ENCODE measurements at places on chromosomes 2 and 18.

DNA sequence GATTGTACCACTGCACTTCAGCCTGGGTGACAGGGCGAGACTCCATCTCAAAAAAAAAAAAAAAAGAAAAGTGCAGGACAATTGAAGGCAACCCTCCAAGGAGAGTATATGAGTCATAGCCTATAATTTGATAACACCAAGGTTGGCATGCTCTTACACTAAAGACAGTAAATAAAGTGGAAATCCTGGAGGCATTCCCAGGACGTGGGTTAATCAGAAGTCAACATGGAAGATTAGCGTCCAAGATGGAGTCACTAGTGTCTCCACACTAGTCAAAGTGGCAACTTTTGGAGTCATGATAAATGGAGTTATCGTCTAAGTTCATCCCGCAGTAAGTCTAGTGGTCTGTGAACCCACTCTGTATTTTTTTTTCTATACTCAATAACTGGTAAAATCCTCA, 21.2 kb upstream of the UGGT1 start:
- no peak for DNase-seq

- no peak for DNase-seq
Observed at GRCh38 chr2:215653344-215654030, 217.6 kb upstream of the FN1 start.

DNA sequence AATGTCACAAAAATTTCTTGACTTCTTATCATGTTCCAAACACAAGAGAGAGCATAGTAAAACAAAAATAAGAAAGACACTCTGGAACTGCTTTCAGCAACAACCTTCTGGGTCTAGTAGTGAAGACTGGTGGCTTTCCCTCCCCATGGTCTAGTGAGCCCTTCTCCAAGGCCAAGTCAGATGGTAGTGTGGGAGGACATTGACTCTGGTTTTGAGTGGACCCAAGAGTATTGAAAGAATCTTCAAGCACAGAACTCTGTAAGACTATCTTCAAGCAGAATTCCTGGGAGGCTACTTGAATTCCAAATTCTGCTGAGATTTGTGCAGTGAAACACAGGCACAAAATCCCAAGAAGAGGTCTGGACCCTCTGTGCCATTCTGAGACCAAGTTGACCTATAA, 21.1 kb downstream of the ANTXR1 start:
- DNase-seq, result no peak

DNA sequence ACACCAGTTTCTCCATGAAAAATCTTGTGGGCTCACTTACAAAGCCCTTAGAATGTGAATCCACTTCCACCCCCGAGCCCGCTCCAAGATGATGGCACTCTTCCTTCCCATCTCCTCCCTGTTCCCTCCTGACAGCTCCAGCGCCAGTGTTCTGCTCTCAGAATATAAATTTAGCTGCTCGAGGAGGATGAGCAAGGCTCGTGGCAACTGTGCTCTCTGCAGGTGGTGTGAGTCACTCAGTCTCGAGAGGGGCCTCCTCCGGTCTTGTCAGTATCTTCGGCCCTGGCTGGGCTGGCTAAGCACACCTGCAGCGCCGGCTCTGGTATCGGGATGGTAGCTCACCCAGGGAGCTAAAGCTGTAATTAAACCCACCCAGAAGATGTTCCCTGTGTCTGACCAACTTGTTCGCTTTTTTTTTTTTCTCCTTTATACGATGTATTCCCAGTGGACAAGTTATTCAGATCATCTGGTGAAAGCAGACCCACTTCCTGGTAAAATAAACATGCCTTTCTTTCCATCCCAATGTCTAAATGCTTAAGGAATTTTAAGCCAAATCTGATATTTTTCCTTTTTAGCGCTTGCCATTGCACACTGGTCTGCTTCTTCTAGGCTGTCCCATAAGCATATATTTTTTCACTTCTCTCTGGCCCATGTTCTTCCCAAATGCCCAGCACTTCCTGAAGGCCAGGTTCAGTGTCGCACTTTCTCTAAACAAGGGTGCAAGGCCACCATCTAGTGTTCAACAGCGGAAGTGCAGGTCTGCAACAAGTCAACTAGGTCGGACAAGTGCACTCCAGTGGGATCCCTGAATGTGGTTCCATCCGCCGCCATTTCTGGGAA, 31.4 kb upstream of the YPEL5 start:
- peak; percentile 50 for DNase-seq

- DNase-seq, result no peak
Observed at GRCh38 chr18:6610466-6610865, 119.0 kb upstream of the ARHGAP28 start.

- peak; percentile 26 for DNase-seq
Observed at GRCh38 chr2:112712903-112713584, 7.8 kb upstream of the NT5DC4 start.

DNA sequence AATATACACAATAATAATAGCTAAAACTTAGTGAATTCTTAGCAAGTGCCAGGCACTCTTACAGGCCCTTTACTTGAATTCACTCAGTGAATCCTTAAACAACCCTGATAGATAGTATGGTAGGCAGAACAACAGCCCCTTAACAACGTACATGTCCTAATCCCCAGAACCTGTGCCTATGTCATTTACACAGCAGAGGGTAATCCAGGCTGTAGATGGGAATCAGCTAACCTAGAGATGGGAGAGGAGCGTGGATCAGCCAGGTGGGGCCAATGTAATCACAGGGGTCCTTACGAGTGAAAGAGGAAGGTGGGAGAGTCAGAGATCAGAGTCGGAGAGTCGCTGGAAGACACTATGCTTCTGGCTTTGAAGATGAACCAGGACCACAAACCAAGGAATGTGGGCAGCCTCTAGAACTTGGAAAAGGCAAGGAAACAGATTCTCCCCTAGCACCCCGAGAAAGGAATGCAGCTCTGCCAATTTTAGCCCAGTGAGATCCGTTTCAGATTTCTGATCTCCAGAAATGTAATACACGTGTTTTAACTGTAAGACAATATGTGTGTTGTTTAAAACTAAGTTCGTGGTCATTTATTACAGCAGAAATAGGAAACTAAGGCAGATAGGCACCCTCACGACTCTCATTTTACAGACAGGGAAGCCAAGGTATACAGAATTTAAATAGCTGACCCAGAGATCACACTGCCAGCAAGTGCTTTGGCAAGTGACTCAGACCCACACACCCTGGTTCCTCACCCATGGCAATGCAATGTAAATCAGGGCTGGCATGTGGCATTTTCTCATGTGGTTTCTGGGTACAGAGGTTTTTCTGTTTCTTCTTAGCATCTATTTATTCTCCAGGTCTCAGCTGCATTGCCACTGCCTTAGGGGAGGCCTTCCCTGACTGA, 68.9 kb downstream of the DOCK10 start:
- no peak for DNase-seq

- DNase-seq, result no peak
Observed at GRCh38 chr2:176579608-176580007, 310.4 kb downstream of the MTX2 start.

- DNase-seq, result no peak
Observed at GRCh38 chr18:23983112-23983511, 31.4 kb upstream of the TTC39C start.

DNA sequence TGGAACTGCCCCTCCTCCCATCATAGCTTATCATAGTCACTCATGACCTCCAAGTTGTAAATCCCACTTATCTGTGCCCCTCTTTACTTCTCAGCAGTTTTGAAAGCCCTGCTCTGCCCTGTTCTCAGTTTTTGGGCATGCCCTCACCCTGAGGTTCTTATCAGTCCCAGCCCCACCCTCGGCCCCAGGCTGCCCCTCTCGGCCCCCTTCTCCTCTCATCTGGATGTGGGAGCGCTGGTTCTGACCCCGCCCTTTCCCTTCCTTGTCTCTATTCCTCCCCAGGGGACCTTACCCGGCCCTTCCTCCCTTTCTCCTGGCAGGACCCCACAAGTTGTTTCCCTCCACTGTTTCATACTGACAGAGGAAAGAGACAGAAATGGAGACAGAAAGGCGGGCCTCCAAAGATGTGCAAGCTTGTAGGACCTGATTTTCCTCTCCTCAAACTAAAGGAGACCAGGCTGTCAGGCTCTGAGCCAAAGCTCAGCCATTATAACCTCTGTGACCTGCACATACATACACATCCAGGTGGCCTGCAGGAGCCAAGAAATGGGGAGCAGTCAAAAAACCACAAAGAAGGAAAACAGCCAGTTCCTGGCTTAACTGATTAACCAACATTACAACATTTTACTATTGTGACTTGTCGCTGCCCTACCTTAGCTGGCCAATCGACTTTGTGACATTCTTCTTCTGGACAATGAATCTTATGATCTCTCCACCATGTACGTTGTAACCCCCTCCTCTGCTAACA, 171.0 kb upstream of the HS6ST1 start:
- no peak for DNase-seq

GRCh38 chr2:172884336-172884735, 148.7 kb downstream of the RAPGEF4 start:
- no peak for DNase-seq

GRCh38 chr2:6966446-6966940, 49.3 kb downstream of the RNF144A start:
- DNase-seq, result no peak

DNA sequence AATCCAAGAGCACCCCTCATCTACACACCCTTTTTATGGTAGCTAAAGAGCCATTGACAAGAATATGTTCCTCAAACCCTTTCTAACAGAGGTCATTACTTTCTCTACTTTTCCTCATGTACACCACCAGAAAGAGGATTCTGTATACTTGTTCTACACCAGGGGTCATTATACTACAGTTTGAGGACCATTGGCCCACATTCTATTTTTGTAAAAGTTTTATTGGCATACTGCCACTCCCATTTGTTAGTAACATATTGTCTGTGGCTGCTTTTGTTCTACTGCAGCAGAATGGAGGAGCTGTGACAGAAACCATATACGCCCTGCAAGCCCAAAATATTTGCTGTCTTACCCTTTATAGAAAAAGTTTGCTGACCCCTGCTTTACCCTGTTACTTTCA, 14.3 kb downstream of the HTR2B start:
- DNase-seq, result no peak

DNA sequence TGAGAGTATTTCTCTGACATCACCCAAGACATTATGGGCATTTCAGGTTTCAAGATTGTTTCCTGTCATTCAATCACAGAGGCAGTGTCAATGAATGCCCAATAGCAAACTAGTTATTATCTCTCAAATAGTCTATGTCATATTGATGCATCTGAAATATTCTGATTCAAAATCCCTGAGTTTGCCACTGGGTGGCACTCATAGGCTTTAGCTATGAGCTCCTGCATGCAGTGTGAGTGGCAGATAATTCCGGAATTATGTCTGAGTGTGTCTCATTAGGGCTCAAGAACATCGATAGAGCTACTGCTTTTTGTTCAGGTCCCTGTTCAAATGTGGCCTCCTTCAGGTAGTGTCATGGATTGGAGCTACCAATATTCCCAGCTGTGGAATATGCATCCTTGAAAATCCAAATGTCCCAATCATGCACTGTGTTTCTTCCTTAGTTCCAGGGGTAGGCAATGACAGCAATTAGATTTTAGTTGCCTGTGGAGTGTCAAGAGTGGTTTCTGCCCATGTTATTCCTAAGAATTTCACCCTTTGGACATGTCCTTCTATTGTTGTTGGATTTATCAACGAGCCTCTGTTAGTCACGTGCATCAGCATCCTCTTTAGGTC, 7.8 kb upstream of the OR6B3 start:
- peak; percentile 24 for DNase-seq

DNA sequence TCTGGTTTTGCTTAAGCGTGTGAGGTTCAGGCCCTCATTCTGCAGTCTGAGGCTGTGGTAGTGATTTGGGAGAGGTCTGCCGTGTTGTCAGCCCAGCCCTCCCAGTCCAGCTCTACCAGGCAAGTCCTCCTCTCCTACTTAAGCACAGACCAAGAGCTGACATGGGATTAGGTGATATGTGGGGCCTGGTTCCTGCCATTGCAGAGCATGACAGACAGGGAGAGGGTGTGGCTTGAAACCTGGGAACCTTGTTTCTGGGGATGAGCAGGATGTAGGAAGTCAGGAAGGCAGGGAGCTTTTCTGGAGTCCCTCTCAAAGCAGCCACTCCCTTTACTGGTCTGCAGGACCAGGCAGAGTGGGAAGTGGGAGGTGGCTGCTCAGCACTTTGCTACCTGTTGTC, 38.6 kb downstream of the PTPRM start:
- DNase-seq, result no peak

DNA sequence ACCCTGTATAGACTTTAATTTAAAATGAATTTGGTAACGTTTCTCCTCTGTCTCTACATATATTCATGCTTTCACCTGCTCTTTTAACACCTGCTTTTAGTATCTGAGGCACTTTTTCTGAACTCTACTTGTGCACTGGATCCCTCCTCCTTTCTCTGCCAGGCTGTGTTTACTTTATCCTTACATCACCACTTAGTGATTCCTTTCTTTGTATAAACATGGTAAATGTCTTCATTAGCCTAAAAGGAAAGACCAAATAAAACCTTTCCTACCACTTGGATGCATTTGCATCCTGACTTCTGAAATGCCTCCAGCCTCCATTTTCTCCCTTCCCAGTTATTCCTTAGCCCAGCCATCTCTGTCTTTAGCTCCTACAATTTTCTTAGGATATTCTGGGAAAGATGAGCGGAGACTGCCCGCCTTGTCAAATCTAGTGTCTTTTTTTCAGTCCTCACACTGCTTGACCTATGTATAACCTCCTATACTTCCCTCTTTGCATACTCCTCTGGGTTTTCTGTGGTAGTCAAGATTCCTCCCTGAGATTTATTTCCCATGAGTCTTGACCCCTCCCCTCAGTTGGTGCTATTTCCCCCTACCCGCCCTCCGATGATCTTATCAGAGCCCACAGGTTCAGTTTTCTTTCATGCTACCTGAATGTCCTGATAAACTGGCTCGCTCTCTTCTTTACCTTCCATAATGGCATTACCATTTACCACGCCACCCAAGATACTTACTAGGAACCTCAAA, 44.8 kb downstream of the REL start:
- no peak for DNase-seq

- DNase-seq, result no peak
Observed at GRCh38 chr2:9228088-9228751, 21.6 kb downstream of the ASAP2 start.

- no peak for DNase-seq
Observed at GRCh38 chr18:45109706-45110105, 429.0 kb downstream of the SETBP1 start.

- DNase-seq, result no peak
Observed at GRCh38 chr2:187581125-187581896, 27.1 kb upstream of the TFPI start.

GRCh38 chr2:211281430-211282073, 725.2 kb downstream of the CPS1 start:
- no peak for DNase-seq

- no peak for DNase-seq
Observed at GRCh38 chr18:22409445-22409844, 8.3 kb downstream of the CTAGE1 start.

GRCh38 chr2:70746094-70746974, 21.7 kb downstream of the ADD2 start:
- DNase-seq, result no peak

Data from stimulated activated CD4-positive, alpha-beta T cell treated with anti-CD3 and anti-CD28 coated beads, Interleukin-12 subunit alpha, Interleukin-12 subunit beta, amount 100 ng/mL, for 4 hours (primary cell).